Sciatic nerve (tissue), 2 donors: ENCODE measurements at places on chromosomes 3 and 15. TPM values are rescaled to one million over a fixed set of nuclear protein-coding genes. Genes with fewer than 3 reads are reported as not detected.

The MNS1 gene
- 5.1 TPM for total RNA-seq

The BCL6 gene
- total RNA-seq = 188 TPM

The CCNB2 gene
- total RNA-seq = 0.80 TPM

The TNNC1 gene
- 205 TPM for total RNA-seq

The CIP2A gene
- 5.6 TPM for total RNA-seq

The FAH gene
- 21.0 TPM for total RNA-seq

The SNRPA1 gene
- 43.8 TPM for total RNA-seq

The GP5 gene
- 0.09 TPM for total RNA-seq

- DNase-seq = no peak
Measured at GRCh38 chr3:133712017-133712416, 34.2 kb upstream of the TF start.

GRCh38 chr15:44718927-44719292 lies 7.6 kb downstream of the B2M start:
- no peak for DNase-seq

DNA sequence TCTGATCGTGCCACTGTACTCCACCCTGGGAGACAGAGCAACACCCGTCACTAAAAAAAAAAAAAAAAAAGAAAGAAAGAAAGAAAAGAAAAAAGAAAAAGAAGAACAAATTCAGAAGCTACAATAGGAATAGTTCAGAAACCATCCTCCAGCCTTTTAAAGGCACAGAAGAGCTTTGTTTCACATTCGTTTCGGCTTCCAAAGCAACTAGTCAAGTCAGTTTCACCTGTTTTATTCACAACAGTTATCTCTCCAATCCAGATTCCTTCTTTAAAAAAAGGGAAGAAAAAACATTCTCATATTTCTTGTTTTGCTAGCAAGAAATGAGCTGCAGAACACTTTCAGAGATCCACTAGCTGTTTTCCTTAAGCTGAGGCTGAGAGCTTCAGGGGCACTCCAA lies 767.7 kb upstream of the CFAP20DC start:
- no peak for DNase-seq

DNA sequence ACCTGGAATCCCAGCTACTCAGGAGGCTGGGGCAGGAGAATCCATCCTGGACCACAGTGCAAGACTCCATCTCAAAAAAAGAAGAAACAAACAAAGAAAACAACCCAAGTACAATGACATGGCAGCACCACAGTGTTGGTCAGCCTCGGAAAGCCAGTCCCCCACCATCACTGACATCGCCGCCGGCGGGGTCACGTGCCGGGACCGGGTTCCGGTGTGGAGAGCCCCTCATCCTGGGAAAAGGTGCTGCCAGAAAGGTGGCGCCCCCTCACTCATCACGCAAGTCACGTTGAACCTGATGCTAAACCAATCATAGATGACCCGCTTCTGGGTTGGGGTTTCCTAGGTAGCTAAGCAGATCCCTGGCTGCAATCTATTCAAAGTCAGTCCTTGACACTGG lies 17.8 kb downstream of the QRICH1 start:
- no peak for DNase-seq

DNA sequence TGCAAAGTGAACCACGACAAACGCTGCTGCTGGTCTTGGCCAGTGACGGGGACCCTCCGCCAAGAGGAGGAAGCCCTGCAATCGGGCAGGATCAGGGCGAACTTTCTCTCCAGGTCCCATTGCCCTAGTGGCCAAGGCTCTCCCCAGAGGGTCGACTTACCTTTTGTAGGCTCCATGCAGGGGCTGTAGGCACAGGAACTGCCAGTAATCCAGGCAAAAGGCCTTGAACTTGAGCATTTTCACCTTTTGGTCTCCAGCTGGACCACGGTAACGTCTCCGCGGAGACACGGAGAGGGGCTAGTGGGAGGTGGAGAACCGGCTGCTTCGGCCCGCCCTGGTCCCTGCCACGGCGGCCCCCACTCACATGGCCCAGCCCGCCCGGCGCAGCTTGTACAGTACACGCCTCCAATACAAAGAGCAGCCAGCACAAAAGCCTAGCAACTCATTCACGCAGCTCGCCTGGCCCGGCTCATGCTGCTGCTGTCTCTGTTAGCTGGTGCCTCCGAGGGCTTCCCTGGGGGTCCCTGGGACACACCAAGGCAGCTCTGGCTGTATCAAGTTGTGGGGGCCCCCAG lies 31.0 kb downstream of the IQSEC1 start:
- no peak for DNase-seq

DNA sequence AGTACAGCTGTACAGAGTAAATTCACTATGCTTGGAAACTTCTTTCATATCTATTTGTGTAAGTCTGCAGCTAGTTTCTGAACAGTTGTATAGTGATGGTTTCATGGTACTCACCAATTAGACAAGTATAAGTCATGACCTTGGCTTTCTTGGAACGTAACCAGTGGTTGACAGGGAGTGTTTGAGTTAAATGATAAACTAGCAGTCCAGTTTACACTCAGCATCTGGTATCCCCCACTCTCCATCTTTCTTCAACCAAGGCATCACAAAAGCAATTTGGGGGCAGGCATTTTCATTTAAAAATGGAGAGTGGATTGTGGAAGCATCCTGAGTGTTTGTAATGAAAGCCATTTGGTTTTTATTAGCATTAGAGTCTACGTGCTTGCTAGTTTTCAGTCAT lies 26.0 kb downstream of the MME start:
- DNase-seq = no peak

- no peak for DNase-seq
Measured at GRCh38 chr3:70554170-70554569, 241.7 kb upstream of the MDFIC2 start.

- no peak for DNase-seq
Measured at GRCh38 chr15:77412972-77413698, 6.8 kb downstream of the PEAK1 start.

- DNase-seq = no peak
Measured at GRCh38 chr3:45921158-45922038, 21.9 kb upstream of the CXCR6 start.

- no peak for DNase-seq
Measured at GRCh38 chr15:41408234-41408641, 5.9 kb upstream of the NDUFAF1 start.

- no peak for DNase-seq
Measured at GRCh38 chr3:65448120-65448519, 590.6 kb downstream of the MAGI1 start.

DNA sequence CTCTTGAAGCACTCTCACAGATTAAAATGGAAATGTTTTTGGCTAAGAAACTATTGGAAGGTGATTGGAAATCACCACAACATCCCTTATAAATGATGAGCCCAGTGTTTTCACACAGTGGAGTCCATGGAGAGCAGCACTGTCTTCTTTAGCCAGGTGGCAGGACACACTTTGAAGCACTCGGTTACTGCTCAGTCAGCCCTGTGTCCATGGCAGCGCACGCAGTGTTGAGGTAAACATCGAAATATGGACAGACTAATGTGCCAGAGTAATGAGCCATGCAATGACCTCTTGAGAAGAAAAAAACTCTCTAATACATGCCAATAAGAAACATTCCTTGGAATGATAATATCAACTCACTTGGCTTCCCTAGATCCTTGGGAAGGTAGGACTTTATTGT lies 66.6 kb downstream of the TGFBR2 start:
- DNase-seq = no peak
